ENCODE measurements at places on chromosomes 6 and 20.

DNA sequence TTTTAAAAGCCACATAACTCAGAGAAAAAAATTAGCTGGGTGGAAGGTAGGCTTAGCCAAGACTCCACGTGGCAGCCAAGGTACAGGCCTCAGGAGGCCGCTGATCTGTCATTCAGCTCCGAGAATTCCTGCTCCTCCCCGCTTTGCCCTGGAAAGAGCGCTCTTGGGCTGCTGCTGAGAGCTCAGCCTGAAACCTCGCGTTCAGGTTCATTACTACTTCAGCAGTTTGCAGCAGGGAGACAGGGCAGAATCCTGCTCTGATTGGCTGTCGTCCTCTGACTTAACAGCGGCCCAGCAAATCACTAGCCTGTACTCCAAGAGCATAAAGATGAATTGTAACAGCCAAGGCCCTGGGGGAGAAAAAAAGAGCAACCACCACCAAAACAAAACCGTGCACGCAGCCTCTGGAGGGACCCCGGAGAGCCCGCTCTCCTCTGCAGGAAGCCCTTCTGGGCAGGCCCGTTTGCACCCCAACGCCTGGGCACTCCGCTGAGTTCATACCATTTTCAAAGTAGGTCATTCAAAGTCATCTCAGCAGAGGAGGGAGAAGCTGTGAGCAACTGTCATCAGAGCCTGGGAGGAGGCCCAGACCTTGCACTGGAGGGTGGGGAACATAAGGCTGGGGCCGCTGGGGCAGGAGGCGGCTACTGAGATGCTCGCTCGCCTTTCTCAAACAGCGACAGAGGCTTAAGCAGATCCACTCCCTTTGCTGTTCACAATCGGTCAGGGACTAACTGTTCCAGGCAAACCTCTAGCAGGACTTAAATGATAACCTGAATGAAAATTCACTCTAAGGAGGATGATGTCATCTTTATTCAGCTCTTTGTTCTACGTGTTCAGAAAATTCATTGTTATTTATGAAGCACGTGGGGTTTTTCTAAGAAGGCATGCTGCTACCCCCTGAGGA, 42.3 kb upstream of the ATXN1 start:
- no peaks in the 10 kb centered on the region for H3K4me1 ChIP-seq
- H3K27me3 ChIP-seq, result no peaks in the 10 kb centered on the region
- no peak overlapping the region for H3K27ac ChIP-seq
- no peaks in the 10 kb centered on the region for H3K36me3 ChIP-seq

DNA sequence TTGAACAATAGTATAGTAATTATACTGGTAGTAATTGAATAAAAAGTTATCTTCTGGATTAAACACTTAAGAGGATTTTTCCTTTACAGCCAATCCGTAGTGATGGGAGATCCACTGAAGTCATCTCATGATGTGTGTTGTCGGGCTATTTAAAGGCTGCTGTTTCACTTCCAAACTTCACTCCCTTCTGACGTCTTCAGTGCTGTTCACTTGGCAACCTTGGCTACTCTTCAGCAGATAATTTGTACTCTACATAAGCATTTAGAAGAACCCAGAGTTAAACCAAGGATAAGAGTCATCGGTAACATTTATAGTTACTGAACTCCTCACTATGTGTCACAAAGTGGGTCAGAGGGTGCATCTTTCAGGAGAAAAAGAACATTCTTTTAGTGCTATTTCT, 179.1 kb upstream of the EYA4 start:
- H3K27ac ChIP-seq, result peak overlapping the region; percentile 95
- H3K4me3 ChIP-seq, result peak overlapping the region; percentile 22
- DNase-seq, result no peak
- peaks cover 17% of the 10 kb centered on the region for H3K4me1 ChIP-seq

DNA sequence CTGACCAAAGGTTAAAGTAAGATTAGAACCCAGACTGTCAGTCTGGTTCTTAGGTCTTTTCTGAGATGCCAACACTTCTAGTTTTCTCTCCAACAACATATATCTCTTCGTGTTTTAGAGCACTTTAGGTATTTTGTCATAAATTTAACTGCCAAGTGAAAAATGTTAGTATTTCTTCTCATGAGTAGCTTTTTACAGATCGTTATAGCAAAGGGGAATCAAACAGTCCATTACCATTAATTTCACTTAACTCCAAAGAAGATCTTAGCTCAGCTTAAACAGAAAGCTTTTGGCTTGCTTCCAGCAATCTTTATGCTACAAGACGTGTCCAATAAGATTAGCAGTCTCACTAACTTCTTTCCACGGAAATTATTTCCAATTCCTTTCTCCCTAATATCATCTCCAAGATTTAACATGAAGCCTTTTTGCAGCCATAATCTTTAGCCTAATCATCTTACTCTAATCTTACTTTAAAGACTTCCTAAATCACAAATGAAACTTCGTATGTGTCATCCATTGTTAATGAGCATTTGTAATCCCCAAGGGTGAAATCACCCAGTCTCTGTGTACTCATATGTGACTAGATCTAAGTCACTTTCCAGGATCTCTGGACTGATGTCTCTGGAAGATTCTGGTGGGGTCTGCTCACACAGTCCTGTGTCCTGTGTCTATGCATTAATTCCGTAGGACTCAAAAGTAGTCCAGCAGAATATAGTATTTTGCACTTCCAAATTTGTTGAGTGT, 38.7 kb downstream of the MOXD1 start:
- H3K4me1 ChIP-seq, result peaks cover 33% of the 10 kb centered on the region
- no peaks in the 10 kb centered on the region for H3K27me3 ChIP-seq
- H3K4me3 ChIP-seq, result no peak overlapping the region
- no peaks in the 10 kb centered on the region for H3K36me3 ChIP-seq
- no peak for DNase-seq

GRCh38 chr6:30156262-30156599, 4.8 kb downstream of the TRIM10 start:
- H3K36me3 ChIP-seq, result no peaks in the 10 kb centered on the region
- no peak overlapping the region for H3K27ac ChIP-seq
- H3K4me3 ChIP-seq, result no peak overlapping the region
- peaks cover 5% of the 10 kb centered on the region for H3K4me1 ChIP-seq

- no peaks in the 10 kb centered on the region for H3K36me3 ChIP-seq
- H3K27ac ChIP-seq, result no peak overlapping the region
- H3K4me3 ChIP-seq, result no peak overlapping the region
Observed at GRCh38 chr6:156879591-156879990, 102.4 kb downstream of the ARID1B start.
